ENCODE measurements at places on chromosomes 16 and 17. TPM values are rescaled to one million over a fixed set of nuclear protein-coding genes. Genes with fewer than 3 reads are reported as not detected.

GRCh38 chr17:81918832-81919545 lies 1.0 kb upstream of the SIRT7 start:
- no peak for DNase-seq

GRCh38 chr17:29588017-29588561 lies 1.4 kb downstream of the GIT1 start:
- DNase-seq, result no peak

DNA sequence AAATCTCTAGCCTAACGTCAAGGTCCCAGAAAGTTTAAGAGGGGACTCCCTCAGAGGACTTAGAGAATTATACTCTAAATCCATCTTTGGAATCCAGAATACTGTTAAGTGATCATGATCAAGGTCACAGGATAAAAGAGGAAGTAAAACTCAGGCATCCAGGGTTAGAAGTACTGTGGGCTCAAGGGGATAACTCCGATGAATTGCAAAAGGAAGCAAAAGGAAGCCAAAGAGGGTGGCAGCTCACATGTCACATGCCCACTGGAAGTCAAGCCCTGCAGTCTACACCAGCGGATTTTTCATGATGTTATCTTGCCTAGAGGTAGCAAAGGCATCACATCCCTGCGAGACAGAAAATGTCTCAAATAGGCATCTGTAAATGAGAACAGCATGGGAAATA lies 3.8 kb downstream of the ZNF821 start:
- DNase-seq, result peak; percentile 24

GRCh38 chr17:40190197-40191021 lies 13.1 kb downstream of the RAPGEFL1 start:
- DNase-seq, result no peak

DNA sequence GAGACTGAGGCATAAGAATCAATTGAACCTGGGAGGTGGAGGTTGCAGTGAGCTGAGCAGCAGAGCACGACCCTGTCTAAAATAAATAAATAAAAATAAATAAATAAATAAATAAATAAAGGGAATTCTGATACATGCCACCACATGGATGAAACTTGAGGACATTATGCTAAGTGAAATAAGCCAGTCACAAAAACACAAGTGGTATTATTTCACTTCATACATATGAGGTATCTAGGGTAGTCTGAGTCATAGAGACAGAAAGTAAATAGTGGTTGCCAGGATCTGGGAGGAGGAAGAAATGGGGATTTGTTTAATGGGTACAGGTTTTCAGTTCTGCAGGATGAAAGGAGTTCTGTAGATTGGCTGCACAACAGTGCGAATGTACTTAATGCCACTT lies 16.3 kb downstream of the PIPOX start:
- no peak for DNase-seq

DNA sequence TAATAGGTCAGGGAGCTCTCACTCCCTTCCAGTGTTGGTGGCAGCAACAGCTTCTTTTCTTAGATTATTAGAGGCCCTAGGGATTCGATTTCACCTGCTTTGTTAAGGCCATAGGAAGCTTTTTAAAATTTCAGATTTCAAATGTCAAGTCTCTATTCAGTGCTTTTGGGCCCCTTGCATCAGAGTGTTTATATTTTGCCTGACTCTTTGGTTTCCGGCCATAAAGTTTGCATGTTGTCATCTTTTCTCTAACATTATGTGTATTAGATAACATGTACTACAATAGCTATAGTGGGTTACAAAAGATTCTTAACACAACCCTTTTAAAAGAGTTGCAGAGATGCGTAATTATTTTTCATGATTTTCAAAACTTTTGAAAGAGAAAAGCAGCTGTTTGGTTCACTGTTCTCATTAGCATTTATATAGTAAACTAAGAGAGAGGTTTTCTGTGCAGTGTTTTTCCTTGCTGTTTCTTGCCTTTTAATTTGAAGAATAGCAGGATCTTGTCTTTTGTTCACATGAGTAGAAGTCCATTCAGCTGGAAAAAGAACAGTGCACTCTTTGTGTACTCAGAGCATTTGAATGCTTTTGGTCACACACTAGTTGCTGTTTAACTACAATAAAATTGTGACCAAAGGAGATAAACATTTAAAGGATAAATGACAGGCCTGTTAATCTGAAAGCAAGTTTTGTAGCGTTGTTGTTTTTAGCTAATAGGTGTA lies 52.5 kb downstream of the FTO start:
- DNase-seq, result no peak

The SYCE1L gene
- polyA plus RNA-seq, result not detected

The G6PC1 gene
- polyA plus RNA-seq, result not detected

DNA sequence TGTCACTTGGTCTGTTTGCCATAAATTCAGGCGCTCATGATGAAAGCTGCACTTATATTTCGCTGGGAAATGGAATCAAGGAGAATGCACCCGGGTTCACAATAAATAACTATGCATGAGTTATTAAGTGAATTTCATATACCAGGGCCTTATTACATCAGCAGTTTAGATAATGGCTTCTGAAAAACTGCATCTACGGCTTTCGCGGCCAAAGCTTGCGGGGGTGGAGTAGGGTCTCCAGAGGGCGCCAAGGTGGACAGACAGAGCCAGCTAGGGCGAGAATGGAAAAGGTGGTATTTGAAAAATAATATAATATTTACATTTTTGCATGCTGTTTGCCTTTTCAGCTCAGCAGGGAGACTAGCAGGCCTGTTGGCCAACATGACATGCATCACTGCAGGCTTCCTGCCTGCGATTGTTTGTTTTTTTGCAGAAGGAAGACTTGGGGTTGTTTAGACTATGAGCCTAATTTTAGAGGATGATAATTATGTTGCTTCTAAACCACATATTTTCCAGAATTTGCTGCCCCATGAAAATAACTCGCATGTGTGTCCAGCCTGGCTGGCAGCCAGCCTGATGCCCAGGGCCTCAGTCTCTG lies 173.8 kb upstream of the IRX3 start:
- no peak for DNase-seq

- no peak for DNase-seq
Observed at GRCh38 chr17:60403962-60404361, 12.0 kb upstream of the USP32 start.

GRCh38 chr16:86091976-86092375 lies 193.0 kb downstream of the IRF8 start:
- no peak for DNase-seq

DNA sequence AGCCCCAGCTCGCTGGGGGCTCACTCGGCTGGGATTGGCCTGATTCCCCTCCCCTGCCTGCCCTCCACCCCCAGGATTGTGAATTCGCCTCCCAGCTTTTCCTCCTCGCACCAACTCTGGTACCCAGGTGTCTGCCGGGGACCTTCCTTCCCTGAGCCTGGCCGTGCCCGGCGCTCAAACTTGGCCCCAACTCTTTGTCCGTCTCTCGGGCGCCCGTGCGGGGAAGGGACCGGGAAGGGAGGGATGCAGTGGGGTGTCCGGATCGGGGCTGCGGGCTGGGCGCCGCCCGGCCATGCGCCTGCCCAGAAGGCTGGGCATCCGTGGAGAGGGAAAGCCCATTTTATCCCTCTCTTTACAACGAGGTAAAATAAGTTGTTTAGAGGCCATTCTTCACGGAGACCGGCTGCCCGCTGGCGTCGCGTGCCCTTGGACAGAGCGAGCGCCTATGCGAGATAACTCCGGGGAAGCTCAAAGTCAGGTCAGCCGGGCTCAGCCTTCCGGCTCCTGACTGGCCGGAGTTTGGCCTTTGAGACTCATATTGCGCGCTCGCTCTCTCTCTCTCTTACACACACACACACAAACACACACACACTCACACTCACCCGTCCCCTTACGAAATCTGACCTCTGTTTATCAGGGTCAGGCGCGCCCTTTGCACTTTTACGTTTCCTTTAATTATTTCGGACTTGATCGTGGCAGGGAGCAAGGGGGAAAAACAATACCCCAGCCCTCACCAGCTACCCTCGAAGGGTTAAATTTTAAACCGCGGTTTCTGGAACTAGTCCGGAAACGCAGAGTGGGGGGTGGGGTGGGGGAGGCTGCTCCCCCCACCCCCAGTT lies 774 bp upstream of the MAF start:
- peak; percentile 55 for DNase-seq

- no peak for DNase-seq
Observed at GRCh38 chr16:85092851-85093250, 19.4 kb downstream of the CIBAR2 start.

- no peak for DNase-seq
Observed at GRCh38 chr17:73953206-73954033, 250.1 kb upstream of the RPL38 start.

GRCh38 chr17:28698253-28698941 lies 13.3 kb downstream of the PROCA1 start:
- no peak for DNase-seq

The ABCA8 gene
- polyA plus RNA-seq, result not detected

DNA sequence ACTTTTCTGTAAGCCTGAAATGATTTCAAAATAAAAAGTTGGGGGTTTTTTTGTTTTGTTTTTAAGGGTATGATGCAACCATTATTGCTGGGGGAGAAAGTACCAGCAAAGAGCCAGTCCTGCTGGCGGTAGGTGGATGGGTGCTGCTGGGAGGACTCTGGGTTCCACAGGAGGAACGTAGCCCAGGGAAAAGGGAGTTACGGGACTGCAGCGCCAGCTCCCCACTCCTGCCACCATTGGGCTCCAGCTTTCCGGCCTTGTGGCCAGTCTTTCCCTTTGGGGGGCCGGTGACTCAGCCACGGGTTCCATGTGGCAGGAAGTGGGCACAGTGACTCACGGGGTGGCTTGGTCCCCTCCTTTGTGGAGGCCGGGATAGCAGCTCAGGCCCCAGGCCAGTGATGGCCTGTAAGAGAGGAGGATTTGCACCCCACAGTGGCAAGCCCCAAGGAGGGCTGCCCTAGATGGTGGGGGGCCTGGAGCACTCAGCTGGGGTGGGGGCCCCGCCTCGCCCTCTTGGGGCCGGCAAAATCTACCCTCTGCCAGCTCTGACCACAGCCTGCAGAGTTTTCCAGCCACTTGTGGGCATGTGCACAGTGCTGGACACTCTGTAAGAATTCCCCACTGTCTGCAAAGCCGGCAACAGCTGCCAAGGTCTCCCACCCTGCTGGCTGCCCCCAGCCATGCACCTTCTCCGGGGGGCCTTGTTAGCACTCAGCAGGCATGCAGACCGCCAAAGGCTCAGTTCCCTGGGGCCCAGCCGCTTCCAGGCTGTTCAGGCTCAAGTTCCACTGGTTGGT lies 30.4 kb downstream of the SOCS3 start:
- peak; percentile 96 for DNase-seq

- no peak for DNase-seq
Observed at GRCh38 chr16:84117494-84117843, 727 bp upstream of the MBTPS1 start.

DNA sequence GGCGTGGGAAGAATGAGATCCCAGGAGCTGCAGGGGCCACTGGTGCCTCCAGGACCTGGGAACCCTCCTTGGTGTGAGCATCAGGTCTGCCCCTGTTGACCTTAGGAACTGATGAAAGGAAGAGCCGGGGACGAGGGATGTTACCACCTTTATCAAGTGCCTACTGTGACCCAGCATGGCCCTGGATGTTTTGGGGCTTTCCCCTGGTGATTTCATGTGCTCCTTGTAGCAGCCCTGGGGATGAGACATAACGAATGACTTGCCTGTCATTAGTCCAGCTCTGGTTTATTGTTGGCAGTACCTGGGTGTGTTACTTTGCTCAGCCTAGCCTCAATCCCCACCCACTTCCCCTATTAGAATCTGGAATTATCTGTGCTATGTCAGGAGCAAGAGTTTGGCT lies 39.9 kb downstream of the WSCD1 start:
- DNase-seq, result no peak

GRCh38 chr17:51793686-51794085 lies 364.8 kb downstream of the CA10 start:
- no peak for DNase-seq
